Daoy (cell line): ENCODE measurements at places on chromosomes 7 and 10. TPM values are rescaled to one million over a fixed set of nuclear protein-coding genes. Genes with fewer than 3 reads are reported as not detected.

DNA sequence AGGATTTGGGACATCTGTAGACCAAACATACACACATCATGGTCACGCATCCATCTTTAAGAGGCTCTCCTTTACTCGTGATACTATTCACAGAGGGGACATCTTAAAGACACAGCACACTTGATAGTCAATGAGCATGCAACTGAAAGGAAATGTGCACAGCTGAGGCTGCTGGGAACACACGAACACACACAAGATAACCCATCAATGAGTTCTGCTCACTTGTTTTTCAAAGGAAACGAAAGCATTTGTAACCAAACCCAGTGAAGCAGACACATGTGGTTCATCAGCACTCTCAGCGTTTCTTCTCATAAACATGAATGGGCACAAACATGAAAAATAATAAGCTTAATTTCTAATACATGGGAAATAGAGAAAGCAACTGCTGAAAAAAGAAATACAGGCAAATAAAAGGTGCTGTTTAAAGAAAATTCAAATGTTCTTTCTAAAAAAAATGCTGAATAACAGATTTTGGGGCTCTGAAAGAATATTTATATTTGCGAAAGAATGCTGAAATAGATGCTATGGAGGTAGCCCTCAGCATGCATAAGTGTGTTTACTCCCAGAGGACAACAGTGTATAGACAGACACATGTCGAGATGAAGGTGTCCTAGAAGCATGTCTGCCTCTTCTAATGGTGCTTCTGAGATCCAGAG lies 59.7 kb upstream of the LAMB4 start:
- no peak for DNase-seq

GRCh38 chr10:122285506-122286444 lies 14.7 kb downstream of the BTBD16 start:
- DNase-seq, result no peak

GRCh38 chr7:146736446-146737190 lies 620.0 kb downstream of the CNTNAP2 start:
- no peak for DNase-seq

DNA sequence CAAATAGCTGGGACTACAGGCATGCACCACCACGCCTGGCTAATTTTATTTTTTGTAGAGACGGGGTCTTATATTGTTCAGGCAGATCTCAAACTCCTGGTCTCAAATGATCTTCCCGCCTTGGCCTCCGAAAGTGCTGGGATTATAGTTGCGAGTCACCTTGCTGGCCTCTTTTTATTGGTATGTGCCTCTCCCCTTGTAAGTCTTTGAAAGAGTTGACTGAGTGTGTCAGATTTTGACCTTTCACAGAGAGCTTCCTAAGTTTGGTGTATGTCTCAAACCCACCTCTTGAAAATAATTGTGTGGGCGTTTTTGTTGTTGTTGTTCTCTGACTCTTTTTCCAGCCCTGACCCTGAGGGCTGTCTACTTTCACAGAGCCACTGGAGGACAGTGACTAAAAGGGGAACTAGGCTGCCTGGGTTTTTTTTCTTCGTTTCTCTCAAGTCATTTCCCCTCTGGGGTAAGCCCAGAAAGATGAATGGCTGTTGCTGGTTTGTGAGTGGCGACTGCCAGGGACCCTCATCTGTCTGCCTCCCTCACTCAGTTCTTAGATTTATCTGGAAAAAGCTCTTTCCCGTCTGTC lies 262.8 kb downstream of the ZEB1 start:
- no peak for DNase-seq

TMEM236 gene
- total RNA-seq, result 0.06 TPM in 1 of 2 replicates, not detected in the other

DNA sequence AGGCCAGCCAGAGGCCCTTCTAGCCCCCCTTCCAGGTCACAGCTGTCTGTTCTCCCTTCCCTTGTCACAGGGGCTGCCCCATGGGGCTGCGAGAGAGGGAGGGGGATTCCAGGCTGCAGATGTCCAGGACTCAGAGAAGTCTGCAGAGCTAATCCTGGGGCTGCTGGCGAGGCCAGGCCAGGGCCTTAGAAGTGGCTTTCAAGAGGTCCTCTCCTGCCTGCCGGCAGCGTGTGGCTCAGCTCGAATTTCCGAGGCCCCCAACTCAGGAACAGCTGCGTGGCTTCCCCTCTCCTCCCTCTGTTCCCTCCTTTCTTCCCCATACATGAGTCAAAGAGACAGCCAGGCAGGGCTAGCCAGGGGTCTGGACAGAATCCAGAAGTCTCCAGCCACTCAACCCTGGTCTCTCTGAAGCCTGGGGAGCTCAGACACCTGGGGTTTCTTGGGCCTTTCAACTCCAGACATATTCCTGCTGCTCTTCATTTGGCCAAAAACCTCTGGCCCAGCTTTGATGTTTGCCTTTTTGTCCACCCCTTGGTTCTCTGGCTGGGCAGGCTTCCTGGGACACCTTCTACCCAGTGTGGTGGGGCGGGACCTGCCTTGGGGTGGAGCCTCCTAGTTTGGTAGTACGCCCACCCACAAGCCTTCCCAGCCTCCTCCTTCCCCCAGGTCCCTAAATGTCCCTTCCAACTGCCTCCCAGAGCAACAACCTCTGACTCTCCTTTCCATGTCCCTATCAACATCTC lies 21.8 kb upstream of the EIF5AL1 start:
- no peak for DNase-seq

GRCh38 chr10:119782981-119783664 lies 57.3 kb downstream of the INPP5F start:
- no peak for DNase-seq
